ENCODE measurements at places on chromosomes 7 and 10.
A peak's percentile ranks its signal among the peaks of the same experiment; 100 is the strongest.

GRCh38 chr7:152336754-152337368 is 98.9 kb downstream of the KMT2C start:
- DNase-seq: peak; percentile 13

DNA sequence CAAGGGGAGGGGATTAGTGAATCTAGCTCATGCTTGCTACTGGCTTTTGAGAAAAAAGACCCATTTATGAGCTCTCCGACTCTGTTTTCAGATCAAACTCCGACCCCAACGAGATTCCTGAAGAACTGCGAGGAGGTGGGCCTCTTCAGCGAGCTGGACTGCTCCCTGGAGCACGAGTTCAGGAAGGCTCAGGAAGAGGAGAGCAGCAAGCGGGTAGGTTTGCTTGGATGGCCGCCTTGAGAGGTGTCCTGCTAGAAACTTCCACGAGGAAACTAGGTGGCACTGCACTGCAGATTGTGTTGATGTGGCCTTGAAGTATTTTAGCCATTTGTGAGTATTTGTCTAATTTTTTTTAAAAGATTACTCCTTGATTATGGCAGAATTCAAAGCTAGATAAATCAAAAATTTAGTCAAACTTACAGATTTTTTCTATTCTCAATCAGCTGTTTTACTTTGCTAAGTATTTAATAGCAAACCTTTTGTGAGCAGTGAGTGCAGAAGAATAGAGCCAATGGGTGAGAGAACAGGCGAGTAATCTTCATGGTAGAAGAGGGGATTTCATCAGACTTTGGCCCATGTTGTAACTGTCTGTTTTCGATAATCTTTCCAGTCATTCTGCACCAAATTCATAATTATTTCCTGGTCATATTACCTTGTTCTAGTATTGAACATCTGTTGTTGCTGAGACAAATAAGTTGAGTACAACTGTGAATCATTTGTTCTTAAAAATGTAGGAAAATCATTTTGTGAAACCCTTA is 95.4 kb downstream of the CREB5 start:
- no peak for DNase-seq

- DNase-seq: peak; percentile 90
Measured at GRCh38 chr7:131244259-131244852, 83.3 kb upstream of the MKLN1 start.

DNA sequence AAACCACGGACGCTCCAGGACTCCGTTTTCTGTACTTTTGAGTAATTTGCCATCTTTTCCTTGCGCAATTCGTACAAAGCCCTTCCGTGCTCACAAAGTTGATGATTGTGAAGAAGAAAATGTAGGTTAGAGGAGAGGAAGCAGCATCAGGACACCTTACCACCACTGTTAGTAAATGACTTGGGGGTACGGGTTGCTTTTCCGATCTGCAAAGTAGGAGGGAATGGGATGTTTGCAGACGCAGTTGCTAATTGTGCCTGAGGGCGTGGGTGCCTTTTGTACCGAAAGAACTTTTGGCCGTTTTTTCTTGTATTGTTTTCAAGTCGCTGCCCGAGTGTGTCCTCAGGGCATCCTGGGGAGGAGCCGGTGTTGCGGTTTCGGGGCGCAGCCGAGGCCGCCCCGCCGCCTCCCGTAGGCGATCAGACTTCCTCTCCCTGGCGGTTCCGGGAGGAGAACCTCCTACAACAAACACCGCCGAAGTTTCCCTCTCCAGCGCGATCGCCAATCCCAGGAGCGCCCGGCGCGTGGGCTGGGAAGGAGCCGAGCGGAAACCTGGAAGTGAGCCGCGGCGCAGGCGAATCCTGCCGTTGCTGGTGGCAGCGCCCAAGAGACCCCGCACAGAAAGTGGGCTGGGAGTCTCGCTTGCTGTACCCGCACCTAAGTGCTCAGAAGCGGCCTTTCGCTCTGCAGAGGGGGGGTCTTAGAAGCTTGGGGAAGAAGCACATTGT is 1.0 kb downstream of the PRR15 start:
- DNase-seq: no peak

DNA sequence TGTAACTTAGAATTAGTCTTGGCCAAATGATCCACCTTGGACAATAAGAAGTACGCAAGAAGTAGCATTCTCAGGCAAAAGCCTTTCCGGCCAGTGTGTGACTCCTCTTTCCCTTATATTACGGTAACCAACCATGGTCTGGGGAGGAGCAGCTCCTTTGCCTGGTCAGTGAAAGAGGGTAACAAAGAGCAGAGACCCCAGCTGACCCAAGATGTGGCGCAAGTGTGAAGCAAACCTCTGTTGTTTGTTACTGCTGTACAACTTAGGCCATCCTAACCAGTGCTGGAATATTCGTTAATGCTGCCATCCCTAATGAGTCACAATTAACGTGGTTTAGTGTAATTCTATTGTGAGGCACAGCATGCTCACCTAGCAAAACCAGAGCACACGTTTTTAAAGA is 44.0 kb downstream of the HIPK2 start:
- DNase-seq: no peak

DNA sequence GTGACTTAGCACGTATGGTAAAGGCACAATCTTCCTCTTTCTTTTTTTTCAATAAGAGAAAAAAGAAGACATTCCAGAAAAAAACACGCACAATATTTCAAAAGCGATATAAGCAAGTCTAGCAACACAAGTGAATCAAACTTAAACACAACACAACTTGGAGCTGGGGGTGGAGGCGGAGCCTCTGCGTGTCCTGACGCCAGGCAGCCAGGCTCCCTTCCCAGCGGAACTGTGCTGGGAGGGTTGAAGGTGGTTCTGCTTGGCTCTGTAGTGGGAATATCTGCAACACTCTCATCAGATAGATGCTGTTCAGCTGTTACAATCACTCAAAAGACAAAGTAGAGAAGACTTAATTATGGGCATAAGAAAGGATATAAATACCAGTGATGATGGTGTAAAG is 211.4 kb downstream of the WDR37 start:
- no peak for DNase-seq

GRCh38 chr10:5942474-5942873 is 34.9 kb downstream of the IL15RA start:
- DNase-seq: no peak

GRCh38 chr10:72316748-72317435 is 37.8 kb downstream of the DNAJB12 start:
- DNase-seq: no peak

DNA sequence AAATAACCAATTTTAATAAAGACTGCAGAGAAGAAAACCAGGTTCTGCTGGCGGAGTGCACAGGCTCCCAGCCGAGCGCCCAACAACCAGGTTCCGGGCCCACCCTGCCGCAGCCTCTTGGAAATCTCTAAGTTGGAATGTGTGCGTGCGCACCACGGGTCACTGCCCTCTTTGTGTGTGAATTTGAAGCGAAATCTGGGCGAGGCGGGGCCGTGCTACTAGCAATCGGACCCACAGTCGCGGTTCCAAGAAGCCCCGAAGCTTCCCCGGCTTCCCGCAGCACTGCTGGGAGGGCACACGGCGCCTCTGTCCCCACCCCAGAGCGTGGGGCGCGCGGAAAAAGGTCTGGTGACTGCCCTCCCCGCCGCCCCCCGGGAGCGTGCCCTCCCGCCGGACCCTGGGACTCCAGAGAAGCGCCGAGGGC is 666 bp upstream of the MAP3K8 start:
- no peak for DNase-seq

DNA sequence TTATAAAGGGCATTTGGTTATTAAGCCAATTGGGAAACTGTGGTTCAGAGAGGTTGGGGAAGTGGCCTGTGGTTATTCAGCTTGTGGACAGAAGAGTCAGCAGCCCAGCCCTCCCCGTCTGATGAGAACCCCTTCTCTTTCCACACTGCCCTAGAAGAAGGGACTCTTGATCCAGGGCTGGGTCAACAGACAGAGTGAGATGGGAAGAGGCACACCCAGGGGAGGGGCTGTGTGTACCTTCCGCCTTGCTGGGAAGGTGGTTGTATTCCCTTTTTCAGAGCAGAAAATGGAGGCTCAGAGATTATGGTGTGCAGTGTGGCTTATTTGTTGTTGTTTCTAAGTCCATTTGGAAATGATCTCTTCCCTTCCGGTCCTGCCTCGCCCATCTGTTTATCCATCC is 103.4 kb downstream of the GRK5 start:
- no peak for DNase-seq

GRCh38 chr7:38506756-38507155 is 124.4 kb downstream of the AMPH start:
- no peak for DNase-seq

- no peak for DNase-seq
Measured at GRCh38 chr10:14123139-14123538, 207.6 kb downstream of the FRMD4A start.

GRCh38 chr10:75165684-75166622 is 44.6 kb upstream of the VDAC2 start:
- peak; percentile 70 for DNase-seq

GRCh38 chr7:157279741-157280215 is 57.0 kb upstream of the DNAJB6 start:
- DNase-seq: no peak

DNA sequence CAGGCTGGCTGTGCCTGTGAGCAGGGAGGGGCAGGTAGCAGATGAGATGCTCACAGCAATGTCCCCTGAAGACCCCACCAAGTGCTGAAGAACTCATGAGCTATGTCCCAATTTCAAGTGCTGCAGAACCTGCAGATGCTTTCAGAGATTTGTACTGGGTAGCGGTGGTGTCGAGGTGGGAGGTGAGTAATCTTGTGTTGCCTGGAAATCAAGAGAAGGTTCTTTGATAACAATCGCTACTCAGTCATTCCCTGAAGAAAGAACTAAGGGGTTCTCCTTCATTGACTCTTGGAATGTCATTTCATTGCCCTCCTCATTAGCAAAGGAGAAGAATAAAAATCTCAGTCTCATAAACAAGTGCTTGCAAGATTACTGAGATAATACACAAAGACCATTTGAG is 246.4 kb downstream of the EMX2 start:
- no peak for DNase-seq

GRCh38 chr10:1215862-1216573 is 159.8 kb downstream of the WDR37 start:
- DNase-seq: no peak

GRCh38 chr7:1460821-1461645 is 1.8 kb upstream of the MICALL2 start:
- no peak for DNase-seq

GRCh38 chr7:96287132-96287531 is 34.8 kb downstream of the SLC25A13 start:
- no peak for DNase-seq

- DNase-seq: no peak
Measured at GRCh38 chr7:56291-56913, 136.0 kb upstream of the FAM20C start.

DNA sequence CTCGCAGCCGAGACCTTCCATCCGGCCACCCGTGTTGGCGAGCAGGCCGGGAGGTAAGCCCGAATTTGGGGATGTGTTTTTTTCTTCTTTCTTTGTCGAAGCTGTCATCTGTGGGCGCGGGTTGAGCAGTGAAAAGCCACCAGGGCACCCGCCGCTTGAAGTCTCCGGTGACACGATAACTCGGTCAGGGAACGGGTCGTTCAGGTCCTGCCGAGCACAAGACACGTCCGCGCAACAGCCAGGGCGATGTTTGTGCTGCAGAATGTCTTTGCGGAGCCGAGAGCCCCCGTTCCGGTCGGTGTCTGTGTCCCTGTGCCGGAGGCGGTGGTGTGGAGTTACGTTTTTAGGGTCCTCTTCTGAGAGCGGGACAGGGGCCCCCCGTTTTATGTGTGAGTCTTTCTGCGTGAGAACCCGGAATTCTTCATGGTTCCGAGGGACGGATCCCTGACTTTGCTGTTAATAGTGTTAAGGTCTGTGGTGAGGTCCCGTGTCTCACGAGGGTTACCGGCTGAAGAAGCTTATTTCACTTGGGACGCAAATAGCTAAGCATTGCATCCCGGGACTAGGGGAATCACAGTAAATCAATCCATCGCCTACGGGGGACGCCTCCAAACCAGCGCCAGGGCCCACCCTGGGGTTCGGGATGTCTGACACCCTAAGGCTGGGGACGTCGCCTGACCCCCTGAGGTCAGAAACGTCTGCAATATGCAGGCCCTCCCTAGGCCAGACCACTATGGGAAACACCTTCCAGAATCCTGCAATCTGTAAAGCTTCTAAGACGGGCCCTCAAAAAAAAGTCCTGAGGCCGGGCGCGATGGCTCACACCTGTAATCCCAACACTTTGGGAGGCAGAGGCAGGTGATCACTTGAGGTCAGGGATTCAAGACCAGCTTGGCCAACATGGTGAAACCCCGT is 99.5 kb downstream of the ELFN1 start:
- DNase-seq: no peak

DNA sequence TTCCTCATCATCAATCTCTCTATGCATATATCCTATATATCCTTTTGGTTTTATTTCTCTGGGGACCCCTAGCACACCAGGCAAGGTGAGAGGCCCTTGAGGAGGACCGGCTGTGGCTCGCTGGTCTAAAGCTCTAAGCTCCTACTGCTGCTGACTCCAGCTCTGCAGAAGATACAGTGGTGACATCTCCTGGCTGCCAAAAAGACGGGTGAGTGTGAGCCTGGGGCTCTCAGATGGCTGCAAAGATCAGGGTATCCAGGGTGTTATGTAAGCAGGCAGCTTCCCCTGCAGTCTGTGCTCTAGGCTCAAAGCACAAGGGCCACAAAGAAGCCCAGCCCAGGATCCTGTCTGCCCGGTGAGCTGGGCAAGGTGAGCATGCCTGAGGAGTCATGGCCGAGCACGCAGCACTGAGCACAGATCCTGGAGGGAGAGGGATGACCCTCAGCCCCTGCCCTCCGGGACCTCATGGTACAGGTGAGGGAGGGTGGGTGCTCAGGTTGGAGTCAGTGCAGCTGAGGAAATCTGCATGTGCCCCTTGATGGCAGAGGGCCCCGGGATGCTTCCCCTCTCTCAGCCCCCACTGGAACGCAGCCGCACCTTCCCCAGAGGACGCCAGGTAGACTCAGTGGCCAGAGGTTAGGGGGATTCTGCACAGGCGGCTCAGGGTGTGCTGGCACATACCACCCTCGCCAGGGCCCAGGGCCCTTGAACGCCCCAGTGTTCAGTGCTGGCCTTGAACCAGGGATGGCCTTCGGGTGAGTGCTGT is 95.4 kb upstream of the INSIG1 start:
- no peak for DNase-seq

DNA sequence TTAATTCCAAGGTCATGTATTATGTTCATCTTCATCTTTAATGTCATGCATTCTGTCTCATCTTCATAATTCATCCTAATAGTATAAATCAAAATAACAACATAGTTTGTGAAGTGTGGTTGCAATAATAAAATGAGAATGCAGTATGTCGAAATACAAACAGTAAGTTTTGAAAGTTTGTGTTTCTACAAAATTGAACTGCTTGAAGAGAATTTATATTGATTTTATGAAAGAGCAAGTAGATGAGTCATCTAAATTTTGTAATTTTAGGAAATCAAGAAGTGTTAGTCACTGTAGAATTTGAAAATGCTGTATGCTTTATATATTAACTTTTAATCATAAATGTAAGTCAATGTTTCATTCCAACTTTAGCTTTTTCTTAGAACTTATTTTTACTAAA is 190.5 kb upstream of the PPP1R3A start:
- no peak for DNase-seq

DNA sequence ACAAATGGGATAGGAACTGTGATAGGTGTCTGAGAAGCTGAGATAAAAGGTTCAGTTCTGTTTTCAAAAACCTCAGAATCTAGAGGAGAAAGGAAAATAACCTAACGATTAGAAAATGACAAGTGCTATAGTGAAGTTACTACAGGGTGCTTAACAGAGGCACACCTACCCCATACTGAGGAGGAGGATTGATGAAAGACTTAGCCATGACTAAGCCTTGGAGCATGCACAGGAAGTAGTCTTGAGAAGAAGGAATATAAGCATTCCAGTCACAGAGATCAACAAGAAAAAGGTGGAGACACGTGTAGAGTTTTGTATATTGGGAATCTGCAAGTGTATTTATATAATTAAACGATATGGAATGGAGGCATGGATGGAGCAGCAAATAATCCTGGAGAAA is 1225.5 kb upstream of the CELF2 start:
- DNase-seq: peak; percentile 2

Data from astrocyte of the cerebellum (primary cell).